ENCODE measurements at places on chromosomes 16 and 17.

- no peak for DNase-seq
Measured at GRCh38 chr17:73267648-73268537, 6.2 kb upstream of the CPSF4L start.

DNA sequence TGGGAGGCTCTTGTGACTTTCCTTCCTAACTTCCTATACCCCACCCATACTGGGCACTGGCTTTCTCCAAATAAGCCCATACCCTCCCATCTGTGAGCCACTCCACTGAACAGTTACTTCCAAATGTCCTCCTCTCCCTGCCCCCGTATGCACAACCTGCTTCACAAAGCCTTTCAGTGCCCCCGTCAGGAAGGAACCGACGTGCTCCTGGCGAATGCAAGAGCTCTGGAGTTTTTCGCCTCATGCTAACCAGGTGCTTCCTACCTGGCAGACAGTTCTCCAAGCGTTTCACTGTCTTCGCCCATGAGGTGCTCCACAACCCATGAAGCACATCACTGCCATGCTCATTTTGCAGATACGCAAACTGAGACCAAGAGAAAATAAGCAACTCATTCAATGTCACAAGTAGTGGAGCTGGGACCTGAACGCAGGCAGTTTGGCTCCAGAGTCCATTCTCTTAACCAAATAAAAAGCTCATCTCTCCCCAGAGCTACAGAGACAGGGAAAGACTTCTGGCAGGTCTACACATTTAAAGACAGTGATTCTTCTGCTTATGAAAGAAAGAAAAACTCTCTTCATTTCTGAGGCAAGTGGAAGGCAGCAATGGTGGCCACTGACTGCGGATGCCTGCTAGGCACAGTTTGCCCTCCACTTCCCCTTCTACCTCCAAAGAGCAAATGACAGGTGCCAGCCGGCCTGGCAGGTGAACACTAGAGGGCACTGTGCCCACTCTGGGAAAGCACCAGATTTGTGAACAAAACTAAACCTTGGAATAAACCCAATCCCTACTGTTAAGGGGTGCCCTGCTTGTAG, 23.8 kb downstream of the SPHK1 start:
- no peak for DNase-seq

DNA sequence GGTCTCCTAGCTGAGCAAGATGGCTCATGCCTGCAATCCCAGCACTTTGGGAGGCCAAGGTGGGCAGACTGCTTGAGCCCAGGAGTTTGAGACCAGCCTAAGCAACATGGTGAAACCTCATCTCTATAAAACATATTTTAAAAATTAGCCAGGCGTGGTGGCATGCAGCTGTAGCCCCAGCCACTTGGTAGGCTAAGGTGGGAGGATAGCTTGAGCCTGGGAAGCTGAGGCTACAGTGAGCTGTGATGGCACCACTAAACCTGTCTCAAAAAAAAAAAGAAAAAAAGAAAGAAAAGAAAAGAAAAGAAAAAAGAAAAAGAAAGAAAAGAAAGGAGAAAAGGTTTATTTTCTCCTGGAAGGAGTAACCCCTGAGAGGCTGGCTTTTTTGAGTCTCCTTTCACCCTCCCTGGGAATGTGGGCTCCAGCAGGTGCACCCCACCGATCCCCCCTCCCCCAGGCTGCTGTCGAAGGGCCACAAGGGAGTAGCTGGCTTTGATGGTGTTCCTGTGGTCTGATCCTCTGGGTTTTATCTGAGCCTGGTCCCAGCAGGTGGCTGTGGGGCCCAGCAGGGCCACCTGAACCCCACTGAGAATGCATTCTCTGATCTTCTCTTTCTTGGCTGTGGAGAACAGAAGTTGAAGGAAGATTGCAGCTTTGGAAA, 29.9 kb upstream of the TNRC6C start:
- no peak for DNase-seq

DNA sequence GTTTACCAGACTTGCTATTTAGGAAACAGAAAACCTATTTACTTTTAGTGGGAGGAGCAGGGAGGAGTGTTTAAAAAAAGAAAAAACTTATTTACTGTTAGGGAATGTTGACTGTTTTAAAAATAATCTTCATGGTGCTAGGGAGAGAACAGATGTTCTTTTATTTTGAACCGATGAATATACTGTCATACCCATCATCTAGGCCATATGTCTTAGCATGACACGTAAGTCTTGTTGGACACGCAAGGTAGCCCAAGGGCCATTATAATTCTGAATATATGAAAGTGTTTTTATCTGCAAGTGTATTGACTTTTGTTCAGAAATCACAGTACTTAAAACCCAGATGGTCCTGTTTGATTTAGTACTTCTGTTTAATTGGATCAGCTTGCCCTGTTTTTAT, 11.6 kb downstream of the WIPF2 start:
- DNase-seq, result no peak

GRCh38 chr16:67560827-67561342, 1.4 kb upstream of the CTCF start:
- no peak for DNase-seq

DNA sequence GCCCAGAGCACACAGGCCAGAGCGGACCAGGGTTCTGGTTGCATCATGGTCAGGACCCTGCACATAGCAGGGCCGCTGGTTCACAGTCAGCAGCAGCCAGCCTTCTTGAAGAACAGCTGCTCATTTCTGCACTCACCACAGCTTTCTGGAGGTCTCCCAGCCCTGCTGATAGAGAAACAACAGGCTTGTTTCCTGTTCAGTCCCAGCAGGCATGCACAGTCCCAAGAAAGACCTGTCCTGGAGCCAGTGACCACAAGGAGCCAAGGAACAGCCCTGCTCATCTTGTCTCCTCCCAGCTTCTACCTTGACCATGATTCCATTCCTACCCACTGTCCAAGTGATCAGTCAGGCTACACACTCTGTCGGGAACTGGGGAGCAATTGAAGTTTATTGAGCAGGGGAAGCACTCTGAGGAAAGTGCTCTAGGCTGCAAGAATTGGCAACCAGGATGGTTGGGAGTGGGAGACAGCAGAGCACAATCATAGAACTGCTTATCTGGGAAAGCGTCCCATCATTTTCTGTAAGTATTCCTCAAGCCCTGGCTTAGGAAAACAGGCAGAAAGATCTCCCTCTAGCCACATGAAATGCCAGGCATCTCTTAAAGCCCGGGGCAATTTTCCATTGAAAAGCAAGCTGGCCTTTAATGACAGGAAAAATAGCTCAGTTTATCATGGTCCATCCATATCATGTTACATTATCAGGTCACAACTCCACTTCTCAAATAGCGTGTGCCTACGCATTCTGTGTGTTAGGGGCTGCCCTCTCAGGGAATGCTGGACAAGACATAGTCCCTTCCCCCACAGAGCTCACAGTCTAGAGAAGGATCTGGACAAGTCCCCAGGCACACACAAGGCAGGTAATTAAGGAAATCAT, 155.4 kb upstream of the FOXF1 start:
- DNase-seq, result no peak

DNA sequence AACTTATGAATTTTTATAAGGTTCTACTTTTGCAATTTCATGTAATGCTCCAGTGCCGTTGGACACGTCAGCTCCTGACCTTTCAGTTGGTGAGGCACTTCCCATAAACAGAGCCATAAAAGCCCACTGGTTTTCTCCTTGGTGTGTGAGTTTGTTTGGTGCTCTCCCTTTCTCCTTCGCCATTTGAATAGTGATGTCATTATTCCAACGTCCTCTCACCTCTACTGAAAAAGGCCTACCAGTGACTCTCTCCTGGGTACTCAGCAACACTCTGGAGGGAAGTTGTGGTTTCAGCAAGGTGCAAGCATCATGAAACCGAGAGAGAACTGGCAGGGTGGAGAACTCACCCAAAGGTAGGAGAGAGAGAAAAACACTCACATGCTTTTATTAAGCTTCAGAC, 29.6 kb upstream of the HNF1B start:
- DNase-seq, result no peak

DNA sequence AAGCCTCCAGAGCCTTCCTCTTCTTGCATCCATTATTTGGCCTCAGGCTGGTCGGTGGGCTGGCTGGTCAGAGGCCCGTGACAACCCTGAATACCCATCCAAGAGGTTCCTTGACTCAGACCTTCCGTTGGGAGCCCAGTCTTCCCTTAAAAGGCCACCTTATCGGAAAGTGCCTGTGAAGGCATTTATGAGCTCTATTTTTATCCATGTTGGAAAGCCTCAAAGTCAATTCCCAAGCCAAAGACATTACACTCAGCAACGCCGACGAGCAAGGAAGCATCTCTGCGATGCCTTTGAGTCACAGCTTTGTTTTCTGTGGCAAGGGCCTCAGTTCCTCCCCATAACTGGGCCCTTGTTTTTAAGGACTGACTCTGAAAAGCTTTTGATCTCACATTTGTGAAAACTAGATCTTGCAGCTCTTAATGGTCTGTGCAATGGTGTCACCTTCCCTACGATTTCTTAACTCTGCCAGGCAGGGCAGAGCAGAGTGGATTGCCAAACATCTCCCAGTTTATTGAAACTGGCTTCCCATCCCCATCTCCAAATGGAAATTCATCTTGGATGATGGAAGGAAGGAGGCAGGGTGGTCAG, 13.3 kb upstream of the SPOP start:
- DNase-seq, result peak; percentile 96

- no peak for DNase-seq
Measured at GRCh38 chr17:76046064-76046463, 19.0 kb upstream of the EVPL start.
